ENCODE measurements at places on chromosomes 16 and 17.

DNA sequence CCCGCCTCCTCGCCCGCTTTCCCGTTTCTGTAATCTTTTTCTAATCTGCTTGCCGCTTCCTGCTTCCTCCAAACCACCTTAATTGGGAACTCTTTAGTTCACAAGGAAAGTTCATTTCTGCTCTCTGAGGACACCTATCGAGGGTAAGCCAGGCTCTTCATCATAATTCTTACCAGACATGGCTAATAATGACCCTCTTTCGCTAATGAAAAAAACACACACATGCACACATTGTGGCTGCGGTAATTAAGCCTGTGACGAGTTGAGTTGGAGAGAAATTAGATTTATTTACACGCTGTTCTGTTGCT is 100.6 kb downstream of the ZNF423 start:
- no peak for DNase-seq

DNA sequence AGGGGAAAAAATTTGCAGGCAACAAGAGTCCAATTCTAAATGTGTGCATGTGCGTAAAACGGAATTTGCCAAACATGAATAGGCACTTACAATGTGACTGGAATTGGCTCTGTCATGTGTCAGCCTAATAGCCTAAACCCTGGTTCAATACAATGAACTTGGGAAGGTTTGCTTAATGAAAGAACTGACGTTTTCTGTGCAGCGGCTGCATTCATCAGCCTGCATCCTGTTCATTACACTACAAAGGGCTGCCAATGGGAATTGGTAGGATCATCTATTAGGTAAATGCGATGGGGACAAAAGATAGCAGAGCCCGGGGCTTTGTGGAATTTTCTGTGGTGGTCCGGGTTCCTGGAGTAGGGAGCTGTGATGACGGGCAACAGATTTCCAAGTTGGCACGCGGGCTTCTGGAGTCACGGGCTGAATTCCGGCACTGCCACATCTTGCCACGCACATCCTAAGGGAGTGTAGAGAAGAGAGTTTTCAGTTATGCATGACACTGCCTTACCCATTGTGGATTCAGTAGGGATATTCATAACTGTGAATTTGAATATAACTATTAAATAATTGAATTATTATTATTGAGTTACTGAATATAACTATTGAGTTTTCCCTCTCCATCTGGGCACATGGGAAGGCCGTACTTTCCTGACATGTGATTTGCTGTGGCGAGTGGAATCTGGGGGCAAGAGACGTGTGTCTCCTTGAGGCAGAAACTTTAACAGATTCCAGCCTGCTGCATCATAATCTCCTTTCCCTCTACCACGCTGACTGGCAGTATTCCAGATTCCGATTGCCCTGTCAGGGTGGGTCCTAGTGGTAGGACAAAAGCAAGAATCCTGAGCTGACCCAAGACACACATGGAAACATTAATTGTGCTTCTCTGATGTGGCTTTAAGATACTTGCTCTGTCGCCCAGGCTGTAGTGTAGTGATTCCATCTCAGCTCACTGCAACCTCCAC is 565.6 kb downstream of the WWOX start:
- DNase-seq: no peak

GRCh38 chr16:8730335-8730915 is 56.0 kb downstream of the ABAT start:
- no peak for DNase-seq

DNA sequence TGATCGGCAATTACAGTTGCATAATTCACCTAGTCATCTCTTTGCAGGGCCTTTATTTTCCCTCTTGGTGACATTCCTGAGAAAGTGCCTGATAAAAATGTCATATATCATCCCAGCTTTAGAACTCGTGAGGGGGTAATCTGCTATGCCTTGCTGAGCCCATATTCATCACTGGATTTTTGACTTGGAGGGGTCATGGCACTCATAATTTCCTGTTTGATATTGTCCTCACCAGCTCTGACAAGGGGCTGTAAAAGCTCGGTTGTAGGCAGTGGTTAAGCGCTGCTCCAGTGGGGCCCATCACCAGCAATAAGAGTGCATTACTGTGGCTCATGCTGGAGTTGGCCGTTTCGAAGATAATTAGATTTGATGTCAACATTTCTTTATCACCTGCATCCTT is 227.3 kb downstream of the IRX3 start:
- DNase-seq: no peak

DNA sequence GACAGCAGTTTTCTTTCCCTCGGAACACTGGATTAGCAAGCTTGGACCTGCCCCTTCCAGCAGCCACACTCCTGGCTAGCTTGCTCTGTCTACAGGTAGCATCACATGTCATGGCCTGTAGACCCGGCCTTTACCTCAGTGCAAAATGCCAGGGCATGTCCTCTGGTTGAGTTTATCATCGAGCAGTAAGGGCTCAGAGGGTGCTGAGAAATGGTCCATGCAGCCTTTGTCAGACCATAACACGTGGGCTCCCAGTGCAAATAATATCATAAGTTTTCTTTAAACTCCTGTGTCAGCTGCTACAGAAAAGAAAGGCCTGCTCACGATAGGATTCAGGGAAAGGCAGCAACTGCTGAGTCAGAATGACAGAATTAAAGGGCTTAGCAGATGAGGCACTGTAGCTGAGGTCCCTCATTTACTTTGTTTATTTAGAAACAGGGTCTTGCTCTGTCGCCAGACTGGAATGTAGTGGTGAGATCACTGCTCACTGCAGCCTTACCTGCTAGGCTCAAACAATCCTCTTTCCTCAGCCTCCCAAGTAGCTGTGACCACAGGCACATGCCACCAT is 8.0 kb upstream of the GNA13 start:
- no peak for DNase-seq

- no peak for DNase-seq
Observed at GRCh38 chr16:65749506-65749905, 617.0 kb upstream of the CDH5 start.

DNA sequence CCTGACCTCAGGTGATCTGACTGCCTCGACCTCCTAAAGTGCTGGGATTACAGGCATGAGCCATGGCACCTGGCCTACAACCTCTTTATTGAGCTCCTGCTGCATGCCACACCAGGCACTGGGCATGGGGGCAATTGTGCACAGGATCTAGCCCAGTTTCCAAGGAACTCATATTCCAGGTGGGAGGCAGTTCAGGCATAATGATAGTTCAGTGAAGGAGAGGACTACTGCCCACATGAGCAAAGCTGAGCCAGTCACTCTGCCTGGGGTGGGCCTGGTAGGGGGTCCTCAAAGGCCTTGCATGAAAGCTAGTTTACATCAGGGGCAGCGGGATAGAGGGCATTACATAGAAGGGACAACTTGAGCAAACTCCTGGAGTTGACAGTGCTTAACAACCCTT is 2.6 kb upstream of the HCRT start:
- DNase-seq: no peak

- no peak for DNase-seq
Observed at GRCh38 chr17:81428948-81429774, 33.9 kb downstream of the BAHCC1 start.

- no peak for DNase-seq
Observed at GRCh38 chr16:72902206-72902605, 145.7 kb downstream of the ZFHX3 start.

GRCh38 chr17:82416771-82417170 is 1.4 kb upstream of the HEXD start:
- DNase-seq: no peak

GRCh38 chr17:69066482-69066881 is 5.8 kb upstream of the ABCA9 start:
- DNase-seq: no peak

GRCh38 chr17:27430882-27431491 is 25.3 kb upstream of the KSR1 start:
- no peak for DNase-seq

GRCh38 chr16:88508868-88509748 is 56.0 kb downstream of the ZFPM1 start:
- no peak for DNase-seq

DNA sequence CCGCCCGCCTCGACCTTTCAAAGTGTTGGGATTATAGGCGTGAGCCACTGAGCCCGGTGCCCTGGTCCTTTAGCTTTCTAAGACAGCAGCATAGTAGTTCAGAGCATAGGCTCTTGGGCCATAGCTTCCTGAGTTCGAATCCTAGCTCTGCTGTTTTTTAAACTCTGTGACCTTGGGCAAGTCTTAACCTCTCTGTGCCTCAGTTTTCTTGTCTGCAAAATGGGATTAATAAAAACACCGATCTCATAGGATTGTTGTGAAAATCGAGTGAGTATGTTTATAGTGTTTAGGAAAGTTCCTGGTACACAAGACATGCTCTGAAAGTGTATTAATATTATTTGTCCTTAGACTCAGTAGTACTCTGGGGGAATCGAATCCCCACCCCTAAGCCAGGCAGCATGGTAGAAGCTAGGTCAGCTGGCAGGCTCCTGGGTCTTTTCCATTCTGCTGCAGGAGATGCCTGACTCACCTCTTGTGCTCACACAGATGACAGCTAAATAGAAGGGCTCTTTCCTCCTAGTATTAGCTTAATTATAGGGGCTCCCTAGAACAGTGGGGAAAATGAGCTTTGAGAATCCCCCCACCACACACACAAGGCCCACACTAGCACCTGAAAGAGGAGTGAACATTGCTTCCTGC is 44.1 kb downstream of the PRKCB start:
- no peak for DNase-seq

DNA sequence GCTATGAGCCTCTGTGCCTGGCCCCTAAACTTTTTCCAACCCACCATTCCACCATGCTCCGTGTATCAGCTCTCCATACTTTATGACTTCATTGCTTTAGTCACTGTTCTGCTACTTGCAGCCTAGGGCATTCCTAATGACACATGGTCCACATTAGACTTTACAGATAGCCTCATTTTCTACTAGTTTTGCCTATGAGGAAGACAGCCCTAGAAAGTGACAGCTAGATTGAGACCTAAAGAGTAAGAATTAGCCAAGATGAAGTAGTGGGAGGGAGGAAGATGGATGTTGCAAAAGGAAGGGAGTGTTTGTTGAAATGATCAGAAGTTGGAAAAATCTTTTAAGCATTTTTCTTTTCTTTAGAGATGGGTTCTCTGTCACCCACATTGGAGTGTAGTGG is 11.0 kb downstream of the C16orf54 start:
- no peak for DNase-seq

DNA sequence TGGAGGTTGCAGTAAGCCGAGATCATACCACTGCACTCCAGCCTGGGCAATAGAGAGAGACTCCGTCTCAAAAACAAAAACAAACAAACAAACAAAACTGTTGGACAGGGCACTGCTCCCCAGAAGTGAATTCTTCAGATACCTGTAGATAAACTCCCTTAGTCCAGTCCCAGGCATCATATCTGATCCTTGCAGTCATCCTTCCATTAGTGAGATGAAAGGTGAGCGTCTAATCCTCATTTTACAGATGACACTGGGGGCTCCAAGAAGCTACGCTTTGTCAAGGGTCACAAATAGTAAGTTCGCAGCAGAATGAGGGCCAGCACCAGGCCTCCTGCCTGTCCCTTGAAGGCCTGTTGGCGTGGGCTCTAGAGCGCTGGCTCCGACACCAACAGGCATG is 102.0 kb downstream of the OR1D5 start:
- no peak for DNase-seq
